ENCODE measurements at places on chromosomes 1 and 21.

- DNase-seq, result no peak
Observed at GRCh38 chr1:216183007-216183406, 240.2 kb downstream of the USH2A start.

DNA sequence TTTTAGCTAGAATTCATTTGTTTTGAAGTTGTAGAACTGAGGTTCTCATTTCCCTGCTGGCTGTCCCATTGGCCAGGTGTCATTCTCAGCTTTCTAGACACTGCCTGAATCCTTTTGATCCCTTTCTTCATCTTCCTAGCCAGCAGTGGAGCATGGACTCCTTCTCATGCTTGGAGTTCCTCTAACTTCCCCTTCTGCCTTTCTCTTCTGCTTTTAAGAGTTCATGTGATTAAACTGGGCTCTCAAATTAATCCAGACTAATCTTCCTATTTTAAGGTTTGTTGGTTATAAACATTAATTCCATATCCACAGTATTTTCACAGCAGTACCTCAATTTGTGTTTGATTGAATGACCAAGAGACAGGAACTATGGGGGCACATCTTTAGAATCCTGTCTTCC is 52.3 kb downstream of the ADAMTS5 start:
- no peak for DNase-seq

GRCh38 chr1:247746391-247746935 is 1.5 kb downstream of the OR14A2 start:
- no peak for DNase-seq

GRCh38 chr1:180881806-180882509 is 30.7 kb upstream of the KIAA1614 start:
- peak; percentile 86 for DNase-seq

DNA sequence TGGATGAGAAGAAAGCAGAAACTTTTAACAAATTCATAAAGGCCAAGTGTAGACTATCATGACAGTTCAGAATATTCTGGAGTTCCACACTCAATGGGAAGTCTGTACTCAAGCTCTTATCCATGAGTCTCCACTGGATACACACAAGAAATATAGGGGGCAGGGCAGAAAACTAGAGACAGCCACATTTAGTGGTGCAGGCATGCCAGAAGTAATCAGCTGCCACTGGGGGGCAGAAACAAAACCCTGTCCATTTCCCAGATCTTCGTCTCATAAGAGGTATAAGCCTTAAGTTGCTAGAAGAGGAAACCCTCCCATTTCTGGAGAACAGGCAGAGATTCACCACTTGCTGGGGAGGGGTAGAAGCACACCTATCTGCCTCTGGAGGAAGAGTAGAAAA is 166.8 kb upstream of the GALNT2 start:
- no peak for DNase-seq

GRCh38 chr1:52530563-52531144 is 22.2 kb downstream of the TUT4 start:
- DNase-seq, result no peak

DNA sequence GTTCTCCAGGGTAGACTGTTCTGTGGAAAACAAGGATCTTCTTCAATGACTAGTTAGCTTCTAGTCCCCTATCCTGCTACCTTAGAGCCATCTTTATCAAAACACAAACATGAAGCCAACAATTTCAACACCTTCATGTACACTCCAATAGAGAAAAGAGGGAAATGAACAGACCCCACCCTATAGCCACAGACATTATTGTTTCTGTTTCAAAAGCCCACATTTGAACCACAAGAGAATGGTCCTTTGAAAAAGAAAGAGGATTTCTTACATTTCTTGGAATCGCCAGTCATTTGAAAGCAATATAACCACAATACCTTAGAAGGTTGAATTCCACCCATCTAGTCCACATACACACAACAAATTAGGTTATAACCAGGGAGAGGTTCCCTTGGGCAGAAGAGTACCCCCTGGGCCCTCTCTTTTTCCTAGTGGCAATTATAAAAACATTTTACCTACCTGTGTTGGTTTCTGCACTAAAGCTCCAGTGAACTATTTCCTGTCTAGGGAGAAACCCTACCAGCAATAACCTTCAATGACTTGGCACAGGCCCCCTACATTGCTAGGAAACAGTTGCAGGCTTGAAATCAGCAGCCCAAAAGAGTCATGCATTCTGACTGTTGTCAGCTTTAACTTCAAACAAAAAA is 2.7 kb upstream of the LPGAT1 start:
- no peak for DNase-seq

DNA sequence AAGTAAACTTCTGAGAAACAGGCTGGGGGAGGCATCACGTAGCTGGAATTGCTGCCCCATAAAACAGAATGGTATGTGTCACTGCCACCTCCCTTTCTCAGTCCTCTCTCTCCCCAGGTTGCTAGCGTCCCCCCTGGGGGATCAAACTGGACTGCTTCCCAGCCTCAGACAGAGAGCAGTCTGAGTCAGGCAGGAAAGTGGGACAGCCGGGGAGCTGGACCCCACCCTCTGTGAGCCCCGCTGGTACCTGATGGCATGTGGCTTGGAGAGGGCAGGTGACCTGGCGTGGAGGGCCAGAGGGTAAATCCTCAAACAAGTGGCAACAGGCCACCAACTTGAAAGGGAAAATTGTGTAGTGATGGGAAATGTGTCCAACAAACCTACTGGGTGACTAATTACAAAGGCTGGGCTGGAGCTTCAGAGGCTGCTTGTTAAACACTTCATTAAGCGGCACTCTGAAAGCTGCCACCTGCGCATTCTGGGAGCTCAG is 1.0 kb upstream of the SFN start:
- DNase-seq, result no peak

- DNase-seq, result no peak
Observed at GRCh38 chr1:182860658-182861057, 21.5 kb downstream of the DHX9 start.

- no peak for DNase-seq
Observed at GRCh38 chr1:155064832-155065429, 1.4 kb downstream of the EFNA4 start.

GRCh38 chr1:187922255-187922654 is 1093.5 kb downstream of the PLA2G4A start:
- no peak for DNase-seq

DNA sequence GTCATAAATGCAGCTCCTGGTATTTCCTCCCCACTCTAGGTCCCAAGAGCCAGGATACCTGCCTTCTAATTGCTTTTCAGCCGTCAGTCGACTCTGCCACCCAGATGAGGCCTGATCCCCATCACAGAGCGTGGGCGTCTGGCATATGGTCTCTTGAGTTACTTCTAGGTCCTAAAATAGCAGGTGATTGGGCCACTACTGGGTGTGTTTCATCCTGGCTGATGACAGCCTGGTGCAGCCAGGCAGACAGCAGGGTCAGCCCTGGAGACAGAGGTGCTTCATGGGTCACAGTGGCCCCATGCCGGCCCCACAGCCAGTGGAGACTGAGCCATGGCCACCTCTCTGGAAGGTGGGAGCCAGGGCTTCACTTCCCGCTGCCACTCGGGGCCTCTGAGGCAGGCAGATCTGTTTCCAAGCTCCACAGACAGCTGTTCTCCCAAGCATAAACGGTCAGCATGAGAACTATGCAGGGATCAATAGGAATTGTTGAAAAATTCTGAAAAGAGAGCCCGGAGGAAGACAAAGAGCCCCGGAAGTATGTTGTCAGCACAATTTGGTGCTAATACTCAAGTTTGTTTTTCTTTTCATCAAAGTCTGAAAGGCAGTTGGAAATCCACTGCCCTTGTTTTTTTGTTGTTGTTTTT is 83.0 kb downstream of the MAN1C1 start:
- no peak for DNase-seq

Measured in Kasumi-1 (cell line).